ENCODE measurements at places on chromosomes 11 and 22. TPM values are rescaled to one million over a fixed set of nuclear protein-coding genes. Genes with fewer than 3 reads are reported as not detected.

GRCh38 chr11:97570636-97571035, 1180.8 kb downstream of the JRKL start:
- no peak for DNase-seq

GRCh38 chr11:66172146-66172545, 96.3 kb upstream of the RAB1B start:
- no peak for DNase-seq

DNA sequence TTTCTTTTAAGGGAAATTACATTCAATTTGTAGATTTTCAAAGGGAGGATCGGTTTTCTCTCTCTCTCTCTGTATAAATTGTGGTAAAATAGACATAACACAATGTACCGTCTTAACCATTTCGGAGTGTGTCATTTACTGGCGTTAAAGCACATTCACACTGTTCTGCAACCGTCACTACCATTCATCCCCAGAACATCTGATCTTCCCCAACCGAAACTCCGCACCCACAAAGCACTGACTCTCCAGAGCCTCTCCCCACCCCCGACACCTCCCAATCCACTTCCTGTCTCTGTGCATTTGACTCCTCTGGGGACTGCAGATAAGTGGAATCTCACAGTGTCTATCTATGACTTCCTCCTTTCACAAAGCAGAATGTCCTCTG, 15.9 kb upstream of the GRAMD4 start:
- no peak for DNase-seq

- DNase-seq: no peak
Measured at GRCh38 chr11:69078930-69079605, 30.3 kb downstream of the TPCN2 start.

DNA sequence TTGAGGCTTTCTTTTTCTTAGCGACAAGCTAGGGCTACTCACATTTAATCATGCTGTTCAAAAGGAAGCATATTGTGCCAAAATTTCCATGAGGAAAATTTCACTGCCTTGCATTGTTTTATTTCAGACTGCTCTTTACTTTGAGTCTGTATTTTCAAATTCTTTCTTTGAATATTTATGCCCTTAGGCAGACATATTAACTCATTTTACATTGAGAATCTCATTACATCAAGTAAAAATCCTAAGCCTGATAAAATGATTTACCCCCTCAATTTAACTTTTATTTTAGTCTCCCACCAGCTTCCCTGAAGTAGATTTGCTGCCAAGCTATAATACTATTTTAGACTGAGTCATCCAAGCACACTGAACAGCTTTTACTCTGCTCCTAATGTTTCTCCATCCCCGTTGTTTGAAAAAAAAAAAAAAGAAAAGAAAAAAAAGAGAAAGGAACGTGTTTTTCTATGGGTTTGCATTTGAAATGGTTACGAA, 189.3 kb upstream of the MTMR2 start:
- no peak for DNase-seq

DNA sequence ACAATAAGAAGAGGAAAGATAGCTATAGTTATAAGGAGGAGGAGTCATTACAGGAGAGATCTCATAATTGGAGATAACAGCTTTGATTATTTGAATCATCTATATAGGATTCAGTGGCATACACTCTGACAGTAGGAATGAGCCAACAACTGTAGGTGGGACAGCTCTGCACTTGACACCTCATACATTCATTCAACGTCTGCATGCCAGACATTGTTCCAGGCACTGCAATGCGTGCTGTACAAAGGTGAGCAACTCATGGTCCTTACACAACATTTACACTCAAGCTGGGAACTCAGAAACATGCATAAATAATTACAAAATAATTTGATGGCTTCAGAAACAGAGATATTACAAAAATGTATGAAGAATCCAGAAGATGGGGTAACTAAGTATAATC, 154.3 kb downstream of the MSANTD4 start:
- no peak for DNase-seq

- DNase-seq: no peak
Measured at GRCh38 chr11:75170516-75171201, 19.8 kb downstream of the SLCO2B1 start.

GRCh38 chr11:96551136-96551535, 161.3 kb downstream of the JRKL start:
- no peak for DNase-seq

- no peak for DNase-seq
Measured at GRCh38 chr11:44524751-44525201, 40.7 kb upstream of the CD82 start.

DNA sequence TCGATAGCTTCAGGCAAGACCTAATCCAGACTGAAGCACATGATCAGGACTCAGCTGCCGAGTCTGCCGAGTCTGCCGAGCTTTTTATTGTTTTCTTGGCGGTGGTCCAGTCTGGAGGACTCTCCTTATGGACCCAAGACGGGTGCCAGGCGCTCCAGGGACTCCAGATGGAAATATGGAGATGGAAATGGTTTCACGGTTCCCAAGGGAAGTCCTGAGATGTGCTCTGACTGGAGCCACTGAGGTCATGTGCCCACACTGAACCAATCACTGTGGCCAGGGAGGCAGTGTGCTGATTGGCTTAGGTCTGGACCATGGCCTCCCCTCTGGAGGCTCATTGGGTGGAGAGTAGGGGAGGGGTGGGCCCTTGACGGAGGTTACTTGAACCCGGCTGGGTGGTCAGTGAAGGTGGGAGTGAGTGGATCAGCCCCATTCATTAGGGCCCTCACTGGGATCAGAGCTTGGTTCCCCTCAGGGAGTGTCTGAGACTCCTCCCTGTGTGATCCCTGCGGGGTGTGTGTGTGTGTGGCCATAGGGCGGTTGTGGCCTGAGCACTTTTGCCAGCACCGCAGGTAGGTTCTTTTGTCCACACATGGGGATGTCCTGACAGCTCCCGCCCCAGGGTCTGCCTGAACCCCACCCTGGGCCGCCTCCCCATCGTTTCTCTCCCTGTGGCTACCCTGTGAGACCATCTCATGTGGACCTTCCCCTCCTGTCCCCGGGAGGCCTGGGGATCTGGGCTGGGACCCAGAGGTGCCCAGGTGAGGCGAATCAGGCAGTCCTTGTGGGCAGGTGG, 14.0 kb downstream of the RPS6KA4 start:
- DNase-seq: no peak

The CTSW gene
- total RNA-seq: 0.21 TPM

The NXPE4 gene
- not detected for total RNA-seq
